Common myeloid progenitor, CD34-positive (primary cell): ENCODE measurements at places on chromosomes 1 and 21.

DNA sequence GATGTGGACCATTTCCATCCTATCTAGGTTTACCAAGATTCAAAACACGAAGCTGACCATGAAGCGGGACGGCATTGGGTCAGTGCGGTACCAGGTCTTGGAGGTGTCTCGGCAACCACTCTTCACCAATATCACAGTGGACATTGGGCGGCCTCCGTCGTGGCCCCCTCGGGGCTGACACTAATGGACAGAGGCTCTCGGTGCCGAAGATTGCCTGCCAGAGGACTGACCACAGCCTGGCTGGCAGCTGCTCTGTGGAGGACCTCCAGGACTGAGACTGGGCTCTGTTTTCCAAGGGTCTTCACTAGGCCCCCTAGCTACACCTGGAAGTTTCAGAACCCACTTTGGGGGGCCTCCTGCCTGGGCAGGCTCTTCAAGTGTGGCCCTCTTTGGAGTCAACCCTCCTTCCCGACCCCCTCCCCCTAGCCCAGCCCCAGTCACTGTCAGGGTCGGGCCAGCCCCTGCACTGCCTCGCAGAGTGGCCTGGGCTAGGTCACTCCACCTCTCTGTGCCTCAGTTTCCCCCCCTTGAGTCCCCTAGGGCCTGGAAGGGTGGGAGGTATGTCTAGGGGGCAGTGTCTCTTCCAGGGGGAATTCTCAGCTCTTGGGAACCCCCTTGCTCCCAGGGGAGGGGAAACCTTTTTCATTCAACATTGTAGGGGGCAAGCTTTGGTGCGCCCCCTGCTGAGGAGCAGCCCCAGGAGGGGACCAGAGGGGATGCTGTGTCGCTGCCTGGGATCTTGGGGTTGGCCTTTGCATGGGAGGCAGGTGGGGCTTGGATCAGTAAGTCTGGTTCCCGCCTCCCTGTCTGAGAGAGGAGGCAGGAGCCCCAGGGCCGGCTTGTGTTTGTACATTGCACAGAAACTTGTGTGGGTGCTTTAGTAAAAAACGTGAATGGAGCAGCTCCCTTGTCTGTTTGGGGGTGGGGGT is 864 bp upstream of the CCDC24 start:
- DNase-seq = no peak

GRCh38 chr1:5988596-5989285 is 3.5 kb downstream of the NPHP4 start:
- DNase-seq = no peak

- no peak for DNase-seq
Observed at GRCh38 chr21:42983103-42983502, 8.7 kb downstream of the PKNOX1 start.

DNA sequence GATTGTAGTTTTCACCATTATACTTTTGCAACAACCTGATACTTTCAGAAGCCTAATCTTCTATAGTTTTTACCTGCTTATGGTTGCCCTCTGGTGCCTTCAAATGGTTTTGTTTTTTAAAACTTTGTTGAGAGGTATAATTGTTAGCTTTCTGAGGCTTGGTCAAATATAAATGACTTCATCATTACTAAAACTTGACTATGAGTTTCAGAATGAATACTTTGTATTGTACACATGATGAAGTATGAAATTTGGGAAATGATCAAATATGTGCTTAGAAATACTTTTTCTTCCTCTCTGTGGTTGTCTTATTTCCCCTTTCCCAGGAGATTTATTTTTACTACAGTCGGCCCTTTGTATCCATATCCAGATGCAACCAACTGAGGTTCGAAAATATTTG is 151.8 kb upstream of the B3GALT2 start:
- DNase-seq = no peak

GRCh38 chr1:2284932-2285331 is 56.8 kb downstream of the SKI start:
- DNase-seq = no peak

DNA sequence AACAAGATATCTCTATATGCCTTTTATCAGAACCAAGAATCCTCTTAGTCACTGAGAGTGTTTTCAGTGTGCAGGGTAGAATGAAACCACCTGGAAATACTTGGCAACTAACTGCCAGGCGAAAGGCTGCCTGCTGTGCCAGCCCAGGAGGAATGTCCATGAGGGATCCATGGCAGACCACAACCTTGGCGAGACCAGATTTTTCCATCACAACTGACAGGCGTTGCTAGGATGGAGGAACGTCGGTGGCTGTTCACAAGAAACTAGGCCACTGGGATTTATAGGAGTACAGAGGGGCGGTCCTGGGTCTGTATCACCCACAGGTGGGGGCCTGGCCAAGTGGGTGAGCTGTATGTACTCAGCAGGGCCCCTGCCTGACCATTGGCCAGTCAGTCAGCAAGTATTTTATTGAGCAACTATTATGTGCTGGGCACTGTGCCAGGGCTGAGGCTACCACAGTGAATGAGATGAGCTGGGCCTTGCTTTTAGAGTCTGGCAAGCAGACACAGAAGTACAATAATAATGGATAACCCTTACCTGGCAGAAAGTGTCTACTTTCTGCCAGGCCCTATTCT is 199.4 kb downstream of the FOXD2 start:
- no peak for DNase-seq

DNA sequence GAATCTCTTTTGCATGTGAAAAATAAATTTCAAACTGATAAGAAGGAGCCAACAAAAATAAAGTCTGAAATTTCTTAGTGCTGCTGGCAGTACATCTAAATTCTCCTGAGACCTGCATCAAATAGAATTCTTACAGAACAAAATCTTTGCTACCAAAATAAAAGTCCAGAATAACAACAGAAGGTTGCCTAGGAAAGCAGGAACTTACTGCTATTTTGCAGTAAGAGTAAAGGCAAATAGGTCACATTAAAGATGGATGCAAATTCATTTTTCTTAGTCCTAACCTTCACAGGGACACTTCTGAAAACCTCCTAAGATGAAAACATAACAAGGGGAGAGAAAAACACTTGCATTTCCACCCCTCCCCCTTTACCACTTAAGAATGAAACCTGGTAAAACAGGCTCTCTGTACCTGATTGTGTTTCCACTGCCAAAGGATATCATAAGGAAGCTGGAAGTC is 59.0 kb downstream of the RUSC1 start:
- peak; percentile 11 for DNase-seq

- DNase-seq = no peak
Observed at GRCh38 chr1:223276029-223276428, 87.9 kb downstream of the SUSD4 start.

DNA sequence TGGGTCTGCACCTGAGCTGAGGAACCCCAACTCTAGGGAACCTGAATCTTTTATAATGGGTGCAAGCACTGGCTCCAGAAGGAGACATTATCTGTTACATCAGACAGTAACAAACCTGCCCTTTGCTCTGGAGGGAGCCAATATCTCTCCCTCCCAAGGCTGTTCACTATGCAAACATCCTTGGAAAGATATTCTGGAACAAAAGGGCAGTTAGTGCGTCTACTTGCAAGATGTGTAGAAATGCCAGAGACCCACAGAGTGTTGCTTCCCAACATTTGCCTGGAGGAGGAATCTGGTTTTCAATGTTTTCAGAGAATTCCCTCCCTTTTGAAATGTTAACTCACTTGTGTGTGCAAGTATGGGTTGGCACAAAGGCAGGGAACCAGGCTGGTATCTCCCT is 31.9 kb downstream of the UMODL1 start:
- no peak for DNase-seq

GRCh38 chr21:46325073-46325912 is 1.3 kb downstream of the PCNT start:
- peak; percentile 53 for DNase-seq

DNA sequence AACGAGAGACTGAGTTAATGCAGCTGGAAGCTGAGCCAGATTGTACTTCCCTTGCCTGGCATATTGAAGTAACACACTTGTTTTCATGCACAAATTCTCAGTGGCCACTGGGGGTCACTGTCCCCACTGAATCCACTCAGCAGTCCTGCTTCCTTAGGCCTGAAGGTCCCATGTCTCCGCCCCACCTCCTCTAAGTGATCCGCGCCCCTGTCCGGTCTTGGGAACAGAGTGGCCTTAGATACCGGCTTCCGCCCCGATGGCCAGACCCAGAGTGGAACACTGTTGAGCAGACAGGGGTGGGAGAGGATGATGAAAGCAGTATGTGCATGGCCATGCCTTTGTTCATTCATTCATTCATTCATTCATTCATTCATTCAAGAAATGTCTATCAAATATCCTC is 34.8 kb downstream of the CHAF1B start:
- DNase-seq = peak; percentile 91

- no peak for DNase-seq
Observed at GRCh38 chr1:169488157-169488556, 2.4 kb upstream of the SLC19A2 start.

- DNase-seq = peak; percentile 73
Observed at GRCh38 chr1:109490029-109490933, 3.6 kb upstream of the CYB561D1 start.

- no peak for DNase-seq
Observed at GRCh38 chr21:30936207-30936606, 54.8 kb upstream of the KRTAP11-1 start.

DNA sequence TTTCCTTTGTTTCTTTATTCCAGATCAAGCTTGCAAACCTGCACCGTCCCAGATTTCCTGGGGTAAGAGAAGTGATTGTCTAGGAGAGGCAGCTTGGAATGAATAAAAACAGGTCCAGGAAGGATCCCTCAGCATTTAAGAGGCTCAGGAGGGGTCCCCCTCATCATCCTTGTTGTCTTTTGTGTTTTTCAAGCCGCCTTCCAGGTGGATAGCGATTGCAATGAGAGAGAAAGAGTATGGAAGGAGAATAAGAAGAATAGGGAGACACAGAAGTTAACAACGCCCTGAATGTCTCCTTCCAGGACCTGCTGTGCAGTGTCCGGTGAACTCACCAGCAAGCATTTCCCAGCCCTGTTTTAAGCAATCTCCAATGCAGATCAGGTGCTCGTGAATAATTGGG is 8.5 kb downstream of the ERG start:
- no peak for DNase-seq

- DNase-seq = no peak
Observed at GRCh38 chr1:93771843-93772242, 90.2 kb upstream of the BCAR3 start.

GRCh38 chr1:54352755-54353154 is 53.4 kb downstream of the SSBP3 start:
- no peak for DNase-seq

DNA sequence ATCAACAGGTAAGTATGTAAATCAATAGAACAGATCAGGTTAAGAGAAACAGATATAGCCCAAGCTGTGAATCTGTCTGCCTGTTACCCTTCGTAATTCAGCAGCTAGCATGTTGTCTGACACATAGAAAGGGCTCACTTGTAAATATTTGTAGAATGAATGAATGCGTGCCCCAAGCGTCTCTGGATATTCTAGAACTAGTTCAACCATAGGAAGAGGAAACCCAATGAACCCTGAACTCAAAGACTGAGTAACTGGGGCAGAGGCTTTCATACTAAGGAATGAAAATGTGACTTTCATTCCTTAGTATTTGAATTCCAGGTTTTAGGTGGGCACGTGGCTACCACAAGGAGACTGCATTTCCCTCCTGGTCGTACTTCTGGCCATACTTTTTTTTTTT is 60.1 kb upstream of the SMYD2 start:
- DNase-seq = no peak

GRCh38 chr1:169707912-169708604 is 3.4 kb downstream of the SELL start:
- no peak for DNase-seq

DNA sequence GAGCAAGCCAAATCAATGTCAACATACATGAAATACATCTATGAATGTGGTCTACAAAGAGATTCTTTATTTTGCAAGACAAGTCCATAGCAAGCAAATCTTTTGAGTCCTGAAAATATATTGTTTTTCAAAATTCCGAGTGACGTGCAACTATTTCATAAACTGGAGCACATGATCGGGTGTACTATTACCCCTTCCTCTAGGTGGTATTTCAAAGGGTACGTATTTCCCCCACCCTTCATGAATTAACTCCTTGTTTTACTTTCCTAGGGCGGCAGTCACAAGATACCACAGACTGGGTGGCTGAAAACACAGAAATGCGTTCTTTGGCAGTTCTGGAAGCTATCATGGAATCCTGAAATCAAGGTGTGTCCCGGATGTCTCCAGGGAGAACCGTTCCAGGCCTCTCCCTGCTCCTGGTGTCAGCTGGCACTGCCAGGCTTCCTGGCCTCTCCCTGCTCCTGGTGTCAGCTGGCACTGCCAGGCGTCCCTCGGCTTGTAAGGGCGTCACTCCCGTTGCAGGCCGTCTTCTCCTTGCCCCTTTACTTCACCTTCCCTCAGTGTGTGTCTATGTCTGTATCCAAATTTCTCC is 55.3 kb downstream of the RIPK4 start:
- DNase-seq = no peak

DNA sequence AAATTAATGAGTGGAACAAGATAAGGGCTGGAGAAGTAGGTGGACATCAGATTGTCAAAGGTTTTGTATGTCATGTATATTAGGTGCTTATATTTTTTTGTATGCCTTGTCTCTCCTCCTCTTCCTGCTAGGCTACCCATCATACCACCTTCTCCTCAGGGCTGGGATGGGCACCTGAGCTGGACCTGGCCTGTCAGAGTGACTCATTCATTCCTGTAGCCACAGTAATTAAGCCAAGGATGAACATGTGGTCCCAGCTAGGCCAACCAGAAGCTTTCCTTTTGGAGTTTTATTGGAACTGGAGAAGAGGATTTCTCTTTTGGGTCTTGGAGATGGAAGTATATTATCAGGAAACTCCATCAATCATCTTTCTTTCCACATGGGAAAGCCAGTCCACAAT is 21.2 kb downstream of the PTGS2 start:
- DNase-seq = no peak

DNA sequence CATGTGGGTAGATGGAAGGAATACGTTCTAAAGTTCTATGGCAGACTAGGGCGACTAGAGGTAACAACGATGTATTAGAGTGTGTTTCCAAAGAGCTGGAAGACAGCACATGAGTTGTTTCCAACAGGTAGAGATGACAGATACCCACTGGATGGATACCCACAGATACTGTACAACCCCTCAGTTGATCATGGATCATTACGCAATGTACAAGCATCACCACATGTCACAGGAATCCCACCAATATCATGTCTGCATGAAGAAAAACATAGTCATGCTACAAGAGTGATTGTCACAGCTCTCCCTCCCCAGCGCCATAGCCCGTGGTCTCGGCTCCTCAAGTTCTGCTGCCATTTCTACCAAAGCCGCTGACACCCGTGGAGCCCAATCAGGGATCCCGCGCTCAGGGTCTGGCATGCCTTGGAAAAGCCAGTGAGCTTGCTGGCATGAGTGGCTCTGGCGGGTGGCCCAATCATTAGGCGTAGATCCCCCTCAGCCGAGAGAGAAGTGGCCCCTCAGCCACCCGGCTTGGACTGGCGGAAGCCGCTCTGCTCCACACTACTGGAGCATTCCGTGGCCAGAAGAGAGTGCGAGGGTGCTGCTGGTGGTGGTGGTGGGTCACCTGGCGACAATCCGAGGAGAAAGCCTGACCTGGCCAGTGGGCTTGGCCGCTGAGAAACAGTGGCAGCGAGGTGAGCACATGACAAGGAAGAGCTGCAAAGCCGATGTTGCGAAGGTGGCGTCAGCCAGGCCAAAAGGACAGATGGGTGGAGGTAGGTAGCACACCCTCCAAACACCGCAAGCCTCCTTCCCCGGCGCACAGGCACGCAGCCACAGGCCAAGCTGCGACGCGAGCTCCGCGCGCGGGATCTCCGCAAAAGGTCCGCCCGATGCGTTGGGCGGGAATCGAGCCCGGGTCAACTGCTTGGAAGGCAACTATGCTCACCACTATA is 65.7 kb upstream of the FCGR2A start:
- peak; percentile 33 for DNase-seq

GRCh38 chr1:217274416-217274815 is 356.5 kb downstream of the GPATCH2 start:
- DNase-seq = no peak

GRCh38 chr1:6083801-6084446 is 38.2 kb downstream of the KCNAB2 start:
- DNase-seq = no peak
